ENCODE measurements at places on chromosomes 4 and X.

GRCh38 chr4:176840166-176840565, 47.4 kb upstream of the VEGFC start:
- no peak for DNase-seq

GRCh38 chr4:18881556-18881955, 860.0 kb upstream of the LCORL start:
- DNase-seq = no peak

DNA sequence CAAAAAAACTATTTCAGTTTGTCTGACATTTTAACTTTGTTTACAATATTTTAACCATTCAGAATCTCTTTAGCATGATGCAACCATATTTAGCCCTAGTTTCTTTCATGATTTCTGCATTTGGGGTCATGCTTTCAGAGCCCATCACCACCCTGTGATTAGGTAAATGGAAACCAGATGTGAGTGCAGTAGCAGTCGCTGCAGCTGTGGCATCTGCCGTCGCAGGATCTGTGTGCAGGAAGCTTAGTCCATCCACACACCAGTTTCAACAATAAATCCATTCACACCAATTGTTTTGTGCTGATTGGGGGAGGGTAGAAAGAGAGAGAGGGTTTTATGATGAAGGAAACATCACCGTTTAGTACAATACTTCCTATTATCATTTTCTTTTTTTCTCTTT, 130.5 kb downstream of the CPEB2 start:
- no peak for DNase-seq

DNA sequence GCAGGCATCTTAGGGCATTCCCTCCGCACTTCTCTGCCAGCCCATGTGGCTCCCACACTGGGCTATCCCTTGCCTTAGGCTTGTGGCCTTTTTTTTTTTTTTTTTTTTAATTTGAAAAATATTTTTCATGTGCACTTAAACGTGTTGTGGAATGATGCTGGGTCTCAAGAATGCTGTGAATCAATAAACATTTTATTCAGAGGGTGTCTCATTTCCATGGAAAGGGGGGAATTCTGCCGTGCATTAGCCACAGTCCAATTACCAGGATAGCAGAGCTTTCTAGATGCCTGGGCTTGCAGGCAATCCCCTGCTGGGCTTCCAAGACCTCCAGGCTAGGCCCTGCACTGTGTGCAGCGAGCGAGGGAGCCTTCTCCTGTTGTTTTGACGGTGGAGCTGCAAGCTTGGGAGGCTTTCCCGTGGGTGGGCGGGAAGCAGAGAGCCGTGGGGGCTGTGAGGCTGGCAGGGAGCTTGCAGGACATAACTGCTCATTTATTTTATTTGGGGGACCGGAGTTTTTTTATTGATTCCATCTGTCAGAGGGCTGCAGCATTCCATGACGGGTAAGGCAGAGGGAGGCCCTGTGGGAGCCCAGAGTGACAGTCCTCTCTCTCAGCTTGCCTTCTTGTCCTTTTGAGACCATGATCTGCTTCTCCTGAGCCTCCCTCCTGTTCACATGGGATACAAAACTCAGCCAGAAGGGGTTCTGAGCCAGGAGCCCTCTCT, 2.6 kb upstream of the CPZ start:
- no peak for DNase-seq

GRCh38 chr4:60822986-60823385, 377.1 kb upstream of the ADGRL3 start:
- no peak for DNase-seq

- DNase-seq = no peak
Measured at GRCh38 chr4:8907596-8908205, 36.1 kb upstream of the HMX1 start.

GRCh38 chr4:19010761-19011160, 989.2 kb upstream of the LCORL start:
- DNase-seq = no peak

- no peak for DNase-seq
Measured at GRCh38 chrX:50200907-50201306, at the start of gene AKAP4. TSS of gene AKAP4 (minus strand) at chrX:50201007. CDS start at chrX:50200889, 118 bp downstream.

- DNase-seq = no peak
Measured at GRCh38 chrX:1420371-1420770, 28.5 kb upstream of the SLC25A6 start.

DNA sequence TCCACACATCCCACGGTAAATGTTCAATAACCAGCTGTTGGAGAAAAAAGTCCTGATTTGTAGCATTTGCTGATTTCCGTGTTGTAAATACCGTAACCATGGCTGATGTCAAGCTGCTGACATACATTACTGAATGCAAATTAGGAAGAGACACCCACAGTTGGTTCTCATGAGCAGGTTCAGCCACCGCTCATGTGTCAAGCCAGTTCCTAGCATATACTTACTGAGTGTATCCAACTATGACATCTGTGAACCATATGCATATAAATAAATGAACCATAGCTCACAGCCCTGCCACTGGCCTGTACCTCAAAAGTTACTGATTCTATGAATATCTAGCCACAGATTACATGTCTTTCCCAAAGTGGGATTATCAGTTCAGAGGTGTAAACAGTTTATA, 29.5 kb downstream of the FHDC1 start:
- no peak for DNase-seq

- no peak for DNase-seq
Measured at GRCh38 chr4:132124624-132124974, 1024.5 kb upstream of the PCDH10 start.

- no peak for DNase-seq
Measured at GRCh38 chr4:45199736-45200135, 473.4 kb upstream of the GNPDA2 start.

DNA sequence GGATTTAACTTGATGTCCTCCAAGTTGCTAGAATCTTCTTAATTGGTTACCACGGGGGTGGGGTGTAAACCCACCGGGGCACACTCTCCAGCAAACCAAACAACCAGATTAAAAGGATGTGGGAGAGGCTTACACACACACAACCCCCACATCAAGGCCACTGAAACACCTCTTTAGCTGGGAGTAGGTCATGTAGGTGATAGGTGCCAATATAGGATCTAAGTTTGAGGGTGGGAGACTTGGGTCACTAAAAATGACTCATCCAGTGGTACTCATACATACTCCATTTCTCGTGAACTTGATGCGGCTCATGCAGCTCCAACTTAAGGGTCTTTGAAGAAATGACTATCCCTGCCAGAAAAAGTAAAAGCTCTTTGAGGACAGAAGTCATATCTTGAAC, 20.5 kb upstream of the CD40LG start:
- DNase-seq = no peak

- no peak for DNase-seq
Measured at GRCh38 chr4:159227984-159228383, 125.1 kb downstream of the RAPGEF2 start.

DNA sequence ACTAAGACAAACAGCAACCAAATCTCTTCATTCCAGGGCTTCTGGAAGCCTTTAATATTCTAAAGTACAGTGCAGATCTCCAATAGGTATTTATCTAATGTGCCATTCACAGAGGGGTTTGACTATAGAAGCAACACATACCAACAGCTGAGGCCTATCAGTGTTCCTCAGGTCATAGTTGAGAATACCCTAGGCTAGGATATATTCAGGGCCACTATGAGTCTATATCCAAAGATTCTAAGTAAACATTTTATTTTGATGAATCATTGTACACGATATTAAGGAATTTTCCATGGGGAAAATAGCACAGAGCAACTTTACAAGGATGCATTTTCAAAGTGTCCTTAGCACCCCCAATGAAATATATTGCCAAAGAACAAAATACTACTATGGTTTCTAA, 9.7 kb downstream of the SMIM10 start:
- DNase-seq = no peak

- no peak for DNase-seq
Measured at GRCh38 chr4:25169446-25169845, 9.2 kb upstream of the SEPSECS start.

- DNase-seq = no peak
Measured at GRCh38 chrX:21524008-21524407, 134.1 kb downstream of the KLHL34 start.

Measured in CD4-positive, alpha-beta T cell treated with Interferon alpha-2 for 1 hour (primary cell).